Activated T-cell treated with anti-CD3 and anti-CD28 coated beads, Interleukin-2, amount 50 U/mL, for 48 hours (primary cell): ENCODE measurements at places on chromosomes 1 and 21.
A peak's percentile ranks its signal among the peaks of the same experiment; 100 is the strongest.

DNA sequence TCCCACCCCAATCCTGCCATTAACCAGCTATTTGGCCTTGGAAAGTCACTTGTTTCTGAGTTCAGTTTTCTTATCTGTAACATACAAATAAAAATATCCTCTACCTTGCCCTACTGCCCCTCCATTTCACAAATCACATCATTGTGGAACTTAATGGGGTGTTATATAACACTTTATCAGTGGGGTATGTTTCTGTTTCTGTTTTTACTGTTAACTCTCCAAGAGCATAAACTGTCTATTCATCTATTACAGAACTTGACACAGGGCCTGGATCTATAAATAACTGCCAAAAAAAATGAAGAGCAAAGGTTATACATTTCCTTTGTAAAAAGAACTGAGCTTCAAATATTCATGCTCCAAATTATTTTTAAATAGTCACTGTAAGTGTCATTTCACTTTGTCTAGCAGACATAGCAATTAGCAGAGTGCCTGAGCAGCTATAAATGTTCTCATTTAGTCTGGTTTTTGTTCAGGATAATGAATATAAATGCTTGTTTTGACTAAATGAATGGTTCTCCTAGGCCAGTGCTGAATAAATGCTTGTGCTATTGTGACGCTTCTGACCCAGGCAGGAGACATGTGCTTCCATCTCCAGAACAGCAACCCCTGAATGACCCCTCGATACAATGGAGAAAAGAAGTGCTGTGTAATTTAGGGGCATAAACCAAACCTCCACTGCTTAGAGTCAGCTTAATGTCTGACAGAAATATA, 7.4 kb downstream of the PIGM start:
- no peak for DNase-seq

GRCh38 chr1:211557894-211558625, 20.9 kb downstream of the SLC30A1 start:
- no peak for DNase-seq

DNA sequence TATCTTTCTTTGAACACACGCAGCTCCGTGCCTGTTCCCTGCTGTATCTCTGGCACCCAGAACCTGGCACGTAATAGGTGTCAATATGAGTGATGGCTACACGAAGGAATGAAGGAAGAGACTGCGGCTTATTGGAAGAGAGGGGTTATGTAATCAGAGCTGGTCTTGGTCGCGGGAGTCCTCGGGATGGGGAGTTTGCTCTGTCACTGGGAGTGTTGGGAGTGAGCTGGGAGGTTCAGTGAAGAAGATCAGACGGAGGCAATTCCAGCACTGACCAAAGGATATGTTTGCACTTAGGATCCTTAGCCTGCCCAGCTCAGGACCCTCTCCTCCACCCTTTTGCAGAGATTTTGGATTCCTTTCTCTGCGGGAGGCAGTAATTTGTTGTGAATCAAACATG, 709.1 kb downstream of the PTPRU start:
- DNase-seq = no peak

- DNase-seq = no peak
Measured at GRCh38 chr1:151255381-151255780, 847 bp downstream of the PSMD4 start.

- DNase-seq = no peak
Measured at GRCh38 chr21:44628707-44629391, 2.0 kb downstream of the KRTAP10-9 start.

DNA sequence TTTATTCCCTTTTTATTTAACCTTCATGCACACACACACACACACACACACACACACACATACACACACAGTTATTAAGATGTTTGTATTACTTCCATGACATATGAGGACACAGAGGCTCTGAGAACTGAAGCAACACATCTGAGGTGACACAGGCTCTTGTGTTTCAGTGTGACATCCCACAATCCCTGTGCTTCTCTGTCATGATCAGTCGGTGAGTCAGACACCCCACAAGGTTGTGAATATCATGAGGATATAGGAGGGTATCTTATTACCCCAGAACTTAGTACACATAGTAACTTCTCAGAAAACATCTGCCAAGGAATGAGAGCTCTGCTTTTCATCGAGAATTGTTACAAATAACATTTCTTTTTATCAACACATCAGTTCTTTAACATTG, 459.3 kb downstream of the PLPP3 start:
- DNase-seq = no peak

GRCh38 chr1:53450225-53450624, 9.0 kb upstream of the DMRTB1 start:
- peak; percentile 26 for DNase-seq

DNA sequence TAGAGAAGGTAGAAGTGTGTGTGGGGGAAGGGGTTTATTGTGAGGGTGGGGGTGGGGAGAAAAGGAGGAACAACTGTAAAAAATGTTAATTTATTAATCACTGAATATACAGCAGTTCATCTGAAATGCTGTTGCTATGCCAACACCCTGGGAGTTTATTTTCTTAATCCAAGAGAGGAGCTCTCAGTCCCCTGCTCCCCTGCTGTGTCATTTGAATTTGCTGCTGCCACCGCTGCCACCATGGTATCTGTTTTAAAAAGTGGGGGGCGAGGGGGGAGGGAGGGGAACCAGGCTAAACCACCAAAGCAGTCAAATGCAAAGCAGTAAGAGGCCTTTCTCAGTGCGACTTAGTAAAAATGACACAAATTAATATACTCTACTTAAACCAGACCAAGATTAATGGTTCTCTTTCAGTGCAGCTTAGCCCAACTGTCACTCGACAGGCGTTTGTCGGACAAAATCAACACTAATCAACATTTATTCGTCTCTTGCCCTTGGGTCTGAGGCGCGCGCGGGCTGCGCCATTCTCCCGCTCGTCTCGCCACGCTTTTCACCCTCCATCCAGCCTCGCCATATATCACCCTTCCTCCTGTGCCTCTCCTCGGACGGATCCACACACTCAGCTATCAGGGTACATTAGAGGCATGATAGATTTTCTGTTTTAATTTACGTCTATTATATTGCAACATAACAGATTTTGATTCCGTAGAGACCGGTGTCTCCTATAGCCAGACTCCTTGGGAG, 76.2 kb downstream of the PBX1 start:
- no peak for DNase-seq

GRCh38 chr1:110548381-110548780, 29.4 kb upstream of the KCNA10 start:
- DNase-seq = no peak

GRCh38 chr1:245434280-245434679, 279.5 kb downstream of the KIF26B start:
- DNase-seq = no peak

- no peak for DNase-seq
Measured at GRCh38 chr1:11708554-11709350, 17.2 kb downstream of the DRAXIN start.

DNA sequence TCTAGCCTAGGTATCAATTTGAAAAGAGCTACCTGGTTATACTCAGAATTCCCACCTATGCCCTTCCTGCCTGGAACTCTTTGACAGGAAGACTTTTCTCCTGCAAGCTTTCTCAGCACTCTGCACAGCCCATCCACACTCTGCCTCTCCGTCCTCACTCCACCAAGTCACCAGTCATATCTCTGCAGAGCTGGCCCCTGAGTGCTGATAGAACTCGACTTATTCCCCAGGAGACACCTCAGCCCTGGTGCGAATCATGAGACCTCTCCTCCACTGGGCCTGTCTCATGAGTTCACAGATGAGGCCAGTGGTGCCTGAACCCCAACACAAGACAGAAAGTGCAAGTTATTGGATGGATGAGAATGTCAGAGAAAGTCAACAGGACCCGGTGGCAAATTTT, 32.0 kb downstream of the COLGALT2 start:
- no peak for DNase-seq

DNA sequence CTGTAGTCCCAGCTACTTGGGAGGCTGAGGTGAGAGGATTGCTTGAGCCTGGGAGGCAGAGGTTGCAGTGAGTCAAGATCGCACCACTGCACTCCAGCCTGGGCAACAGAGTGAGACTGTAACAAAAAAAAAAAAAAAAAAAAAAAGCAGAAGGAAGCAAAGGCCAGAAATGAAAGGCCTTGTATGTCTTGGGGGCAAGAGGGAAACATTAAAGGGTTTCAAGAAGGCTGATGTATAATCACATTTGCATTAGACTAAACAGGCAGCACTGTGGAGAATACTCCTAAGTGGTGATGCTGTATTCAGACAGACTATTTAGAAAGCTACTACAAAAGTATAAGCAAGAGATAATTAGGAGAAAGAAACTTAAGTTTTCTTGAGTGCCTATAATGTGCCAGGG, 10.4 kb downstream of the ANP32E start:
- no peak for DNase-seq

DNA sequence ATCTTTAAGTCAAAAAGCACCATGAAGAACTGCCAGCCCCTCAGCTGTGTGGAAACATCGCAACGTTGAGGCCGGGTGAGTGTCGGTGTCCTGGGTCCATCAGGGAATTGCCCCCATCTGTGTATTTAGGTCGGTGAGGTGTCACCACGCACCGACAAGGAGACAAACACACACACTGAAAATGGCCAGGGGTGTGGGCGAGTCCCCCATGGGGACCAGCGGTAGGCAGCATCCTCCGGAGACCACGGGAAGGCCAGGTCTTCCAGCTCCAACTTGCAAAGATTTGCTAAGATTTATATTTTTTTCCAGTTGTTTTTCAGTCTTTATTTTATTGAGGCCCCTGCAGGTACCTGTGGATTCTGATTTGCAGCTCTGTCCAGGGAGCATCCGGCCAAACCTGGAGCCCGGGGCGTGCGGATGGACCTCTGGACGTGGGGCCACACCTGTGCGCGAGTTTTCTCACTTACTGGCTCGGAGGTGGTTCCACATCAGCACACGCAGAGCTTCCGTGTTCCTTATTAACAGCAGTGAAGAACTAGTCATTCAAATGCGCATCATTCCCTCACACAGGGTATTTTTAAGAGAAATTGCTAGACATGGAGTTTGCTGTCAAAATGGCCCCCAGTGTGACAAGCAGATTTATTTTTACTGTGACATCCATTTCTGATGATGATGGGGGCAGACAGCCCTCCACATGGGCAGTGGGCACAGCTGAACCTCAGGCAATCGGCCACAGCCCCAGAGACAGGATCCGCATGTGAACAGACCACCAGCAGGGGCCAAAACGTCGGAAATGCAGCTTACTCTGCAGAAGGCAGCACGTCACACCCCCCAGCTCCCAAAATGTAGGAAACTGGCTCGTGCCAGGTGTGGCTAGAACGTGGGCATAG, 17.2 kb upstream of the SLC19A1 start:
- no peak for DNase-seq

GRCh38 chr1:171948511-171948910, 107.2 kb downstream of the DNM3 start:
- DNase-seq = no peak

GRCh38 chr1:111487133-111487532, 13.3 kb downstream of the C1orf162 start:
- no peak for DNase-seq

GRCh38 chr1:192986110-192986747, 72.9 kb downstream of the UCHL5 start:
- peak; percentile 66 for DNase-seq

GRCh38 chr1:207844371-207844770, 66.6 kb downstream of the CD34 start:
- no peak for DNase-seq

DNA sequence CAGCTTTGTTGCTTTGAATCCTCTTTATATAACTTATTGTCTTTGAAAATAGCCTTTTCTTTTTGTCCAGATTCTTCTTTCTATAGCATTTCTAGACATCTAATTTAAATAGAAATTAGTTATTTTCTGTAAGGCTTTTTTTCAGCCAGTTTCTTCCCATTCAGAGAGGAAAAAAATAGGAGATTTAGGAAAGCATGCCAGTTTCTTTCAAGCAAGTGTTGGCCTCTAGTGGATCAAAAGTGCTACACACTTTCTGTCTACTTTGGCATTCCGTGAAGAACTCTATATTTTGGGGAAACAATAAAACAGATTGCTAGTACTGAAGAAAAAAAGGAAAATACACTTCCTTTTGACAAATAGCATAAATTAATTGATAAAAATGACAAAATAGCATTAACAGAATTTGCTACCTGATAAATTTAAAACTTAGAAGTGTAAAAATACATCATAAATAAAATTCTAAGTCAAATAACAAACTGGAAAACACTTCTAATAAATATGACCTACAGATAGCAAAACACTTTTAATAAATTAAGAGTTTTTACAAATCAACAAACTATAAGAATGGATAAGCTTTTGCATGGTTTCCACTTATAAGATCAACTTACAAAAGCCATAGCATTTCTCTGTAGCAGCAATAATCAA, 13.1 kb upstream of the EXO1 start:
- no peak for DNase-seq

DNA sequence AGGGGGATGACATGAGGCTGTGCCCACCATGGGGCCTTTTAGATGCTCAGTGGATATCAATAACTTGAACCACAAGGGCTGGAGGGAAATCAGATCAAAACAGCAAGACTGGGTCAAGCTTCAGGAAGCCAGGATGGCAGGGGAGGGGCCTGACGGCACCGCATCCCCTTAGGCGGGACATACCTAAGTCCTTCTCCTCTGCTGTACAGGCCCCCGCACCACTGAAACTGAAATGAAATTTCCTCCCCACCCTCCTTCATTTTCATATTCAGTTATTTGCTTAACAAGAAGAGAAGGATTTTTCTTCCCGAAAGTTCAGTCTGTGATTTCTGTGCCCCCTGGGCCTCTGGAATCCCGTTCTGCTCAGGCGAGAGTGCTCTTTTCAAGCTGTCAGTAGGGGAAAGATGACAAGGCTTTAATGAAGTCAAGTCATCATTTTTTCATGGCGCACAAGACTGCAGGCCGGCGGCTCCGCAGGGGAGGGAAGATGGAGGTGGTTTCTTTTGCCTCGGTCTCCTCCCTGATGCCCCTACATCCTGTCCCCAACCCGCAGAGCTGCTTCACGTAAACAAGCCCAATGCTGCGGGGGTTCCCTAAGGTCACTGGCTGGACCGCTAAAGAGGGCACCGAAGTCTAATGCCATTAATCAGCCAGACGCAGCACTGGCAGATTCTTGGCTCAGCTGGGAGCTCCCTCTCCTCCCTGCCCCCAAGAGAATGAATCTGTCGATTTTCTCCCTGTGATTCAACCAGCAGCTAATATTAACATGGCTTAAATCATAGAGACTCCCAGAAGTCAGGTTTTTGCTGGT, 264.8 kb downstream of the C1orf94 start:
- no peak for DNase-seq

DNA sequence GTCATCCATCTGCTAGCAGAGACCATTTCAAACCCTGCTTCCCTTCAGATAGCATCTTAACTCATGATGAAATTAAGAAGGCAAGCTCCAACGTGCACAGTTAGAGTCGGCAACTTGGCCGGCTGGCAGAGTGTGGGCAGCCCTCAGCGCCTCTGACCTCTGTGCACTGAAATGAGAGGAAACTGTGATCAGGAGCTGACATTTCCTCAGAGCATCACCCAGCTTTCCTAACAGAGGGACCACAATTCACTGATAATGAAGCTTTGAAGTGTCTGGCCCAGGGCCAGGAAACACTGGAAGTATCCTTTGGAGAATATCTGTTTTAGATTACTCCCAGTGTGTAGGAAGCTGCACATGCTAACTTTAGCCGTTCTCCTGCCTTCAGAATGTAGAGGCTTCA, 145.0 kb upstream of the ZC3H11B start:
- no peak for DNase-seq

GRCh38 chr1:215489771-215490565, 77.1 kb upstream of the KCTD3 start:
- DNase-seq = no peak

- DNase-seq = no peak
Measured at GRCh38 chr21:46544003-46544402, 60.9 kb downstream of the S100B start.
